Fibroblast of skin of back (primary cell): ENCODE measurements at places on chromosomes 7 and 10.

DNA sequence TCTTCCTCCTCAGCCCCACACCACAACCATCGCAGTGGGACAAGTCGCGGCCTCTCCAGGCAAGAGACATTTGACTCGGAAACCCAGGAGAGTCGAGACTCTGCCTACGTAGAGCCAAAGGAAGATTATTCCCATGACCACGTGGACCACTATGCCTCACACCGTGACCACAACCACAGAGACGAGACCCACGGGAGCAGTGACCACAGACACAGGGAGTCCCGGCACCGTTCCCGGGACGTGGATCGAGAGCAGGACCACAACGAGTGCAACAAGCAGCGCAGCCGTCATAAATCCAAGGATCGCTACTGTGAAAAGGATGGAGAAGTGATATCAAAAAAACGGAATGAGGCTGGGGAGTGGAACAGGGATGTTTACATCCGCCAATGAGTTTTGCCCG, 112.1 kb downstream of the NSUN6 start:
- DNase-seq: no peak

- DNase-seq: no peak
These were observed 110.5 kb downstream of the ADARB2 start for GRCh38 chr10:1626835-1627234.

DNA sequence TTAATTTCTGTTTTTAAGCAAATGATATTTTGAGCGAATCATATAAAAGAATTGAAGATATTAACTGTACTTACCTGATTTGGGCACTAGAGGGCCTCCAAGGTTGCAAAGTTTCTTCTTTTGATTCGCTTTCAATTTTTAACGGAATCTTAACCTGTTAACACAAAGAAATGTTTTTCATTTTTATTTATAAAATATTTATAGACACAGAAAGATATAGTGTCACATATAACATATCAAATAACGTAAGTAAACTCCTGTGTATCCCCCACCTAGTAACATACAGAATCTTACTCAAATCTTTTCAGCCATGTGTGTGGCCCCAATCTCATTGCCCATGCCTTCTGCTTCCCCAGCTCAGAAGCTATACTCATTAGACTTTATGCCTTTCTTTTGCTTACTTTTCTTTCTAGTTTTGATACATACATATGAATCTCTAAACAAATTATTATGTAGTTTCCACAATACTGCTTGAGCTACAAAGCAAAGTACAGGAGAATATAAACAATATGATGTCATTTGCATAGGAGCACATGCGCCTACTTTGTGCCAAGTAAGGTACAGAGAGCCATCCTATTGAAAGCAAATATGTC, 49.5 kb upstream of the ZPBP start:
- peak; percentile 20 for DNase-seq

DNA sequence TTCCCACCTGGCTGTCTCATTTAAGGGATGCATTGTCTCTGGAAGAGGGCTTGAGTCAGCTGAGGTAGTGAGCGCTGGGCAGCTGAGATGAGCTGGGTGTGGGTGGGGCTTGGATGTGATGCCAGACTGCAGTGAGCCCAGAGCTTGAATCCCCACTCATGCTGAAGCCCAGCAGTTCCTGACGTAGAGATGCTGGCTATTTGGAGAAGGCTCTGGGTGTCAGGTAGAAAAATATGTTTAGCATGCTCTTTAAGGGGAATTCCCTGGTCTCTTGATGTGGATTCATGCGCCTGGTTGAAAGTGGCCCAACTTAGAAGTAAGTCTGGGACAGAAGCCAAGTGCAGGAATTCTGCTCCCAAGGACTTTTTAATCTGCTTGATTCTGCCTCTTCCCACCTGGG, 241.5 kb upstream of the IGFBP3 start:
- no peak for DNase-seq

GRCh38 chr10:122056431-122057094, 67.6 kb downstream of the TACC2 start:
- no peak for DNase-seq

DNA sequence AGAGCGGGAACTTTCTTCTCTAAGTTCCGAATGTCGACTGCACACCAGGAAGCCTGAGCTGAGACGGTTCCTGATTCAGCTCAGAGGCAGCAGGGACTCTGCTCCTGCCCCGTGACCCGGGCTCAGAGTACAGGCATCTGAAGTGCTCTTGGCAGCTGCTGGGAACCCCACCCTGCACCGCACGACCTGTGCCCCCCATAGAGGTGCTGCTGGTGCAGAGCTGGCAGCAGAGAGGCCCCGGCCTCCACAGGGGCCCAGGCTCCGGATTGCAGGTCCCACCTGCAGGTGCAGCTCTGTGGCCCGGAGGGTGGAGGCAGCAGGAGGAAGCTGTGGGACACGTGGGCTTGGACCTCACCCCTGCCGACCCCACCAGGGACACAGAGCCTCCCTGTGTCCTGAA, 39.5 kb upstream of the ADGRA1 start:
- no peak for DNase-seq

DNA sequence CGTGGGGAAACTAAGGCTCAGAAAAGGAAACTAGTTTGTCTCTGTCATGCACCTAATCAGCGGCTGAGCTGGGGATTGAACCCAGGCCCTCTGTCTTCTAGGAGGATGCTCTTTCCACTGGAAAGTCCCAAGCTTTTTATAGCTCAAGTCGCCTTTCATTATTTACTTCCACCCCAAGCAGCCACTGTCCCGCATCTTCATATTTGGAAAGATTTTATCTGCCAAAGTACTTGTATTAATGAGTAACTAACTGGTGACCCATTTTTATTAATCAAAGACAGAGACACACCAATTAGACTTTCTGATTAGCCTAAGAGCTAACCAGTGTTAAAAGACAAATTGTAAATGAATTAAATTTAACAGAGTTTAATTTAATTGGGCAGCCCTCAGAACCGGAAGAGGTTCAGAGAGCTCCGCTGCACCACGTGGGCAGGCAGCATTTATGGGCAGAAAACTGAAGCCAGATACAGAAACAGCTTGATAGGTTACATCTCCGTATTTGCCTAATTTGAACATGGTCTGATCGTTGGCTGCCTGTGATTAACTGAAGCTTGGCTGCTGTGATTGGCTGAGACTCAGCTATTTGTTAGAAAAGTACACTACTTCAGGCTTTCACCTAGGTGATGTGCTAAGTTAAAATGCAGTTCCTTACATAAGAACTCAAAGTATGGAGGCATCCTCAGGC, 78.5 kb upstream of the PDCD4 start:
- DNase-seq: no peak

GRCh38 chr10:30857803-30858202, 173.9 kb downstream of the ZNF438 start:
- no peak for DNase-seq

- no peak for DNase-seq
These were observed 14.4 kb upstream of the SEMA3A start for GRCh38 chr7:84209006-84209405.

DNA sequence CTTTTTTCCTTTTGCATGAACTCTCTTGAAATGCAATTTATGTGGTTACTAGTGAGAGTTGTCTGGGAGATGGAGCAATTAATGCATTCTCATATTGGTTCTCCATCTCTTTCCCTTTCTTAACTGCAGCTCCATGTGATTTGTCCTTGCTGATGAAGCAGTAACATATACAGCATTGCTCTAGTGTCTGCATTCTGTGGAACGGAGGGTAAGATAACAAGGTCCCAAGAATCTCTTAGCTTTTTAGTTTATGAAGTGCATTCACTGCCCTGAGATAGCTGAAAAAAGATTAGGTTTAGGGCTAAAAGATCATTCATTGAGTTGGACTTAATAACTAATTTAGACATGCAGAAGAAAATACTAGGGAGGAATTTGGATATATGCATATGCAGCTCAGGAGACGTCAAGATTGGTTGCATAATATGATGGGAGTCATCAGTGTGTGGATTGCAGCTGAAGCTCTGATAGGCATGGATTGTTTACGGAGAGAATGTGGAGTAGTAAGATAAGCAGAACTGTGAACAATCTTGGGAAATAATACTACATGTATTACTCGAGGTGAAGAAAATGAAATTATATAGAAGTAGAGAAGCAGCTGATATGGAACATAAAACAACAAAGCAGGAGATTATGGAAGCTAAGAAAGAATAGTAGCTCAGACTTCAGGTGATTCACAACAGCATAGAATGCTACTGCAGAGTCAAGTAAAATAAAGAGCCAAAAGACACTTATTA, 404.7 kb downstream of the ARL4A start:
- DNase-seq: no peak

GRCh38 chr10:108591417-108591816, 1331.9 kb downstream of the XPNPEP1 start:
- DNase-seq: no peak

- DNase-seq: no peak
These were observed 196.3 kb downstream of the TNS3 start for GRCh38 chr7:47385536-47386125.

DNA sequence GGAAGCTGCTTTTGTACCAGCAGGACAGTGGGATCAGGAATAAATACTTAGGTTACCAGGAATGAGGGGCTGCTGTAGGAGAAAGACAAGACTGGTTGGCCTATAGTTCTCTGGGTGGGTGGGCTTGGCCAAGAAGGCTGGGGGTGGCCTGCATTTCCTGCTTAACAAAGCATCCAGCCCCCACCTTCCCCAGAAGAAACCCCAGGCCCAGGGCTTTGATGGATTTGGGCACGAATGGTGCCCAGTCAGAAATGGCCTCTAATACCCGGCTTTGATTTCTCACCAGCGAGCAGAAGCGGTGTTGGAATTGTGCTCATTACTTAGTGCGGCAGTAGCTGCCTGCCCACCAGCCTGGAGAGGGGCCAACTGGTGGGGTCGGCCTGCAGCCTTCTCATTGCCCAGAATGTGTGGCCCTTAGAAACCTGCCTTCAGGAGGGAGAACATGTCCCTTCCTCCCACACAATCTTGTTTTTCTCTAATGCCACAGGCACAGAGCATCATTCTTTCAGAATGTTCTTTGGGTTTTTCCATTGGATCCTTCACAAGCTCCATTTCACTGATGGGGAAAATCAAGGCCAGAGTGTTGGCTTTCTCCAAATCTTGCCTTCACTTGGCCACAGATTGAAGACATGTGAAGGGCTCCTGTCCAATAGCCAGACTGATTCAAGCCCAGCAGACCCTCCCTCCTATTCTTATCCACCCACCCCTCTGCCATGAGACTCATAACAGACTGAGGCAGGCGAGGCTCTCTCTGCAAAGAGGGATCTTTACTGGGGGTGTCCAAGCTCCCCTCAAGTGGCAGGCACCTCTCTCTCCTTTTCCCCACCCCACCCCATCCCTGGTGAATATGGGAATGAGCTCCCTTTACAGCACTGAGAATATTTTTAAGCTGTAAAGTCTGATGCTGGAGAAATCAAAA, 2.5 kb downstream of the UNC5B start:
- DNase-seq: no peak

GRCh38 chr7:131637859-131638258, 81.4 kb upstream of the PODXL start:
- DNase-seq: no peak

GRCh38 chr10:88608052-88608732, 21.6 kb downstream of the LIPJ start:
- DNase-seq: no peak

DNA sequence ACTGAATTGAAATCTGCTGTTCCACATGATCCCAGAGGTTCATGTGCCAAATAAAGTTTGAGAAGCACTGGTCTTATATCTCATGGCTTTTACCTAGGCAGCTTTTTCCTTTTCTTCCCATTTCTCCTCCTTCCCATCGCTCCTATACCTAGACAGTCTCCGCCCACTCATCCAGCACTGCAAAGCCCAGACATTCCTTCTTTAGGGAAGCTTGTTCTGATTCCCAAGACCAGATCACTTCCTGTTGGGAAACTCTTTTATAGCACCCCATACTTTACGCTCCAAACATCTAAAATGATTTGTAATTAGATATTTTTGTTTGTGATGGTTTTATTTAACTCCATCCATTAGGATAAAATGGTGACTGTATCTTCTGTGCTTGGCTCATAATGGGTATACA, 75.9 kb downstream of the BMPER start:
- DNase-seq: peak; percentile 65

DNA sequence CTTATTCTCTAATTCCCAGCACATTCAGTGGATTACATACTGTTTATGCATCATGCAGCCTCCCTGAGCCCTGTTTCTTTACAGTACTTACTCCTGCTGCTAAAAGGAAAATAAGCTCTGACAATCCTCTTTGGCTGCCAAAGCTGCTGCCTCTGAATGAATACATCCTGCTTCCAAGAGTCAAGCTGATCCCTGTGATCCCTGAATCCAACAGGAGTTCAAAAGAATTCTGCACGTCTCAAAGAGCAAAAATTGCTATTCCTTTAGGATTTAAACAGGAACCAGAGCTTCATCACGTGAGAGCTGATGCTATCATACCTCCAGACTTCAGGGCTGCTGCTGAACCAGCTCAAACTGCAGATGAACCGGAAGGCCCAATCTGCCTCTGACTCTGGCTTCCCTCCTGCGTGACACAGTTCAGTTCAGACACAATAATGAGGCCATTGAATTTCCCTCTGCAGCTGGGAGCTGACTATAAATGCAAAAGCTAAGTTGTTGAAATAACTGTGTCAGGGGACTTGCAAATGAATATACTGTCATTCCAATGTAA, 851.0 kb upstream of the PHF14 start:
- DNase-seq: no peak

DNA sequence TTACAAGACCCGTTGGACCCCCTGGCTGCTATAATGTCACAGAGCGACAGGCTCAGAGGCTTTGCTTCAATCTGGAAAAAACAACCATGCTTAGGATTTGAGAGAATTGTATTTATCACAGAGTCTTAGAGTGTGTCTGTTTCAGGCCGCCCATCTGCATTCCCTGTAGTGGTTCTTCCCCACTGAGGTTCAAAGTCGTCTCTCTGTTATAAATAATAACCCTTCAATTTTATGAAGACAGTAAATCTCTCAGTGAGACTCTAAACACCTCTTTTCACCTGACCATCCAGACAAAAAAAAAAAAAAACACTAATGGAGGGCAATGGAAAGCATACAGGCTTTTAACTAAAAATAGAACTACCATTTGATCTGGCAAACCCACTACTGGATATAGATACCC, 565.4 kb upstream of the AUTS2 start:
- no peak for DNase-seq

GRCh38 chr10:70198696-70199466, 28.6 kb upstream of the SAR1A start:
- DNase-seq: no peak

DNA sequence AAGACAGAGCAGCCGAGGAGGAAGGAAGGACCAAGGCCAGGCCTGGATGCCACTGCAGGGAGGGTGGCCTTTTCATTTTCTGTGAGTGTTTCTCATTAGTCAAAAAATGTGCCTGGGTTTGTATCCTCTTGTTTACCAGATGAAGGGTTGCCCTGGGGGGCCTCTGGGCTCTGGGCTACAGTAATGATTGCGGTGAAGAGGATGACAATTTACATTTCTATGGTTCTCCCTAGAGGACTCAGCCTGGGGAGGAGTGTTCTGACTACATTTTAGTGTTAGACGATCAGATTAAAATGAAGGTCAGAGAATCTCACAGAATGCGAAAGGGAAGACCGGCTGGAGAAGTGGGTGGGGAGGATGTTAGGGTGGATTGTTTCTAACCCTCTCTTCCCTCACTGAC, 108.0 kb upstream of the KMT2C start:
- DNase-seq: peak; percentile 27
